Epithelial cell of prostate (primary cell): ENCODE measurements at places on chromosomes 6 and 20.

GRCh38 chr6:70806086-70806485 lies 138.4 kb downstream of the SMAP1 start:
- DNase-seq: no peak

DNA sequence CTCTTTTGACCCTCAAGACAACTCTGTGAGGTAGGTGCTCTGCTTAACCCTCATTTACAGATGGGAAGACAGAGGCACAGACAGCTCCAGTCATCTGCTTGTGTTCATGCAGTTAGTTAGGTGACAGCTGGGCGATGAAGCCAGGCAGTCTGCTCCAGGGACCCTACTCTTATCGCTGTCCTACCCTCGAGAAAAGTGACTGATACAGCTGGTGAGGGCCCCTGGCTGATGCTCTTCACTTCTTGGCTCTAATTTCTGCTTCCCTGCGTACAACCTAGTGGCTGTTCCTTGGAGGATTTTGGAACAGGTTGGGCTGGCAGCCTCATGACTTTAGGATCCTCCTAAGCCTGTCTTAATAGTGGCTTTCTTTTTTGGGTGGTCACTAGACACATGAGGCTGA lies 9.1 kb upstream of the TJAP1 start:
- DNase-seq: no peak

GRCh38 chr6:131602781-131603312 lies 25.2 kb downstream of the MED23 start:
- DNase-seq: no peak

DNA sequence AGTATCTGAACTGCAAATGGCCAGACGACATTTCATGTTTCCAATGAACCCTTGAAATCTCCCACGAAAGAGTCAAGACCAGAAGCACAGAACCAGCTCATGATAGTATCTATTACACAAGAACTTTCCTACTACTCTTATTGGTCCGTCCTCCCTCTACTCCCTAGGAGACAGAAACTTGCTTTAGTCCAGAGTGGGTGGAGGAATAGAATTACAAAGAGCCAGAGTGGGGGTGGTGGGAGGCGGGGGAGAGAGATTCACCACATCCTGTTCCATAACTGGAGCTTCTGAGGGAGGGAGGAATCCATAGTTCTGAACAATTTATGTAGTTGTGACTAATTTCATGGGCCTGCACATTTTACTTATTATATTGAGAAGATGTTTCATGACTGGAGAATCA lies 18.5 kb upstream of the WFDC10A start:
- DNase-seq: peak; percentile 67

- no peak for DNase-seq
Observed at GRCh38 chr6:88378639-88379038, 212.5 kb upstream of the CNR1 start.

- peak; percentile 64 for DNase-seq
Observed at GRCh38 chr6:41787219-41787917, at the start of gene TOMM6. TOMM6 (plus strand) TSS chr6:41787694; CDS start chr6:41787698, 4 bp downstream.

DNA sequence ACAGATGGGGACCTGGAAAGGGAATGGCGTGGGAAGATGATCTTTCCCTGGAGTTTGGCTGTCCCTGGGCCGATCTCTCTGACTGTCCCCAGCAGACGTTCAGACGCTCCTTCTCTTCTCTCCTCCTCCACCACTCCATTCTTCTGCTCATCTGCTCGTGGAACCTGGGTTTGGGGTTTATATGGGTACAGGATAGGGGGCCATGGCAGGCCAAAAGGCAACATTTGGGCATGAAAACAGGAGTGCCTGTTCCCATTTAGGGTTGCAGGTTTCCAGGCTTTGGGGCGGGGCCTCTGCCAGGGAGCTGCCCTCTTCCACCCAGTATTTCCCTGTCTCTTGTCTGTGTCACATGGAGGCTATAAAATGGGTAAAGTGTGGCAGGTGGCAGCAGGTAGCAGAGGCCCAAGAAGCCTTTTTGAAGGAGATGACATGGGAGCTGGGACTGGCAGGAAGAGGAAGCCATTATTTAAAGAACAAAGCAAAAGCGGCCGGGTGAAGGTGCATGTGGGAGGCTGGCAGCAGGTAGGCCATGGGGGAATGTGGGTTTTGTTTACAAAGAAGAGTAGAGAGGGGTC lies 203.7 kb downstream of the BMP7 start:
- DNase-seq: no peak
